RWPE2 (cell line): ENCODE measurements at places on chromosomes 13 and 19.

- no peak for DNase-seq
Observed at GRCh38 chr13:31200637-31200971, 829 bp downstream of the B3GLCT start.

DNA sequence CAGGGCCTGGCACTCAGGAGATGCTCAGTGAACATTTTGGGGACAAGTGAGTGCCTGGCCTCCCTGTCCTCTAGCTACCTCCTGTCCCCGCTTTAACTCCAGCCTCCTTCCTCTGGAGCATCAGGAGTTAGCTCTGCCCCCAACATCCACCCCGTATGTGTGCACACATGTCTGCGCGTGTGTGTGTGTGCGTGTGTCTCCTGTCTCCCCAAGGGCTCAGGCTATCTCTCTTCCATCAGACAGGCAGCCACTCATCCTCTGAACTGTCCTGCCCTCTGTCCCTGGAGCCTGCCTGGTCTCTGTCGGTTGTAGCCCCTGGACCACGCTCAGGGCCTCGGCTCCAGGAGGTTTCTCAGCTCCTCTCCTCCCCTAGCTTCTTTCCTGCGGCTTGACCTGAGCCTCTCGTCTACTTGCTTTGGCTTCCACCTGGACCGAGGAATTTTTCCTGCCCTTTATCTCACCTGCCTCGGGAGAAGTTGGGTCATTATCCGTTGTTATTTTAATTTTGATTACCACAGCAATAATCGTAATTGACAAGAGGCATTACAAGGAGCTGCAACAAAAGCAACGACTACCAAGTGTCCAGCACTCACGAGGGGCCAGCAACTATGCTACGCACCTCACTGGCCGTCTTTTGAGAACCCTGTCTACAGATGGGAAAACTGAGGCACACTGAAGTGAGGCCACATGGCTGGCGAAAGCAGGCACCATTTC lies 32.0 kb upstream of the ASF1B start:
- no peak for DNase-seq

DNA sequence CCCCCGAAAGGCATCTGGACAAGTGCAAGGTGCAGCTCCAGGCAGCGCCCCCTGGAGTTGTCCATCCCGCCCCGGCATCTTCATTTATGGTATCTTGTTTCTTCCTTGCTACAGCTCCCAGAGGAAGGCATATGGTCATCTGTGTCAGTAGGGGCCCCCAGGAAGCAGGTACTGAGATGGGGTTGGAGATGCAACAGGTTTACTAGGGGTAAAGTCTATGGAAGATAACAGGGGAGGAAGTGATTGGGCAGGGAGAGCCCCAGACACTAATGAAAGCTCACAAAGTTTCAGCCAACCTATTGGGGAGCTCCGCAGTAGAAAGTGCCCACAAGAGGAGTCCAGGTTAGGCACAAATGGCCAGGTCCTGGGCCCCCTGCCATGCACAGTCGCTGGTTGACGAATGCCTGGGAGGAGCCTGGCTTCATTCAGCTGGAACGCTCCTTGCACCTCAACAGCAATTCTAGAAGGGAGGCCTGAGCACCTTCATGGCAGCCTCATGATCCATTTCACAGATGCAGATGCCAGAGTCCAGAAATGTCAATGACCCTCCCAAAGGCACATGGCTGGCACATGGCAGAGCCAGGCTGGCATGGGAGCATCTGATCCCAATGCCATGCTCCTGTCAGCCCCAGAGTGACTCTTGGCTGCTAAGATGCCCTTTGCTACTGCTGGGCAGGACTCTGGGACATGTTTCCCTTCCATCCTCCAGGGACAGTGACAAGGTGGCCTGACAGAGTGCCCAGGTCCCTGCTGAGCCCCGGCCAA lies 23.8 kb upstream of the PEPD start:
- DNase-seq = no peak

GRCh38 chr19:50449236-50449899 lies 16.7 kb downstream of the MYBPC2 start:
- DNase-seq = no peak

GRCh38 chr13:27199696-27200095 lies 28.1 kb upstream of the USP12 start:
- no peak for DNase-seq

DNA sequence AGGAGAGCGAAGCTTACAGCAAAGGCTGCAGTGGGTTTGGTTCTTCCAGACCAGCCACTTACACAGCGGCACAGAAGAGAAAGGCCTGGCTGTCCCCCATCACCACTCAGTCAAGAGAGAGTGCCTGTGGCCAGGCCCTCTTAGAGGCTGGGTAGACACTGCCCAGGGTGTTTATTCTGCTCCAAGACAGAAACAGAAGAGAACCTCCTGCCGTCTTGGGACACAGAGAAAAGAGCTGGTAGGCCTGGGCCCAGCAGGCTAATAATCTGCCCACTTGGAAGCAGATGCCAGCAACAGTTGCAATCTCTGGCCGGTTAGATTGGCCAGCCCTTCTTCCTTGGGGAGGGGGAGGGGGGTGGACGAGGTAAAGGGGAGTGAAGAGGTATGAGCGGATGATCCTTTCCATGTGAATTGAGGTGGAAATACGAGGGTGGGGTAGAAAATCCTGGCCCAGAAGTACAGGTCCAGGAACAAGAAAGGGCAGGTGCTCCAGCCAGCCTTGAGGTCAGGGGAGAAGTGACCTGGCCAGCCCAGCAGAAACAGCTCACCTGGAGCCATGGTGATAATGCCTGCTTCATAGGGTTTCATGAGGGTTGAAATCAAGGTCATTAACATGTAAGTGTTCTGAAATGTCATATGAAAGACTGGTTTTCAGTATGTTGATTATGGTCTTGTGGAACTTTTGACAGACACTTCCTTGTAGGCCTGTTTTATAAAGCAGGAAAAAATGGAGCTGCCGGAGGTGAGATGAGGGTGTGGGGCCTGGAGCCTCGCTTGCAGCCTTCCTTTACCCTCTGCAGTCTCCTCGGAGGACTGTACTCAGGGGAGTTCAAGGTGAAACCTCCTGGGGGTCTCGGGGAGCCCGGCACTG lies 116.9 kb downstream of the SIPA1L3 start:
- DNase-seq = no peak

DNA sequence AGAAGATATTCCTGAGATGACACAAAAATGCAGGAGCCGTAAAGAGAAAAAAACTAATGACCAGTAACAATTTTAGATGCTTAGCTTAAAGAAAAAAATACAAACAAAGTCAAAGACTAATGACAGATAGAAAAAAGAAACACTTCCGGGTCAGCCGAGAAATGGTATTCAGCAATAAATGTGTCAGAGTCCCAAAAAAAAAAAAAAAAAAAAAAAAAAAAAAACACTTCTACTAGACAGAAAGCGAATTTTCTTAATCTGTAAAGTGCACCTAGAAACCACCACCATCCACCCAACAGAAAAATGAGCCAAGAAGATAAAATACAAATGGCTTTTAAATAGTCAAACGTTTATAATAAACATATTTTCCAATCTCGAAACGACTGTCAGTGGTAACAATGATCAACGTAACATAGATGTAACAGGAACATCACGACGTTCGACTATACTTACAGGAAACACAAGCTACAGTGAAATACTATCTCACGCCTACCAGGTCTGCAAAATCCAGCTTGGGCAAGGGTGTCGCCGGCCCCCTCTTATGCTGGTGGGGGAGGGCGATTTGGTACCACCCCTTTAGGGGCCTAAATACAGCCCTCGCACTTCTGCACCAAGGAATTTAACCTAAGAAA lies 10.6 kb downstream of the ABHD17A start:
- DNase-seq = no peak

- DNase-seq = no peak
Observed at GRCh38 chr13:72823081-72823480, 41.1 kb downstream of the PIBF1 start.

DNA sequence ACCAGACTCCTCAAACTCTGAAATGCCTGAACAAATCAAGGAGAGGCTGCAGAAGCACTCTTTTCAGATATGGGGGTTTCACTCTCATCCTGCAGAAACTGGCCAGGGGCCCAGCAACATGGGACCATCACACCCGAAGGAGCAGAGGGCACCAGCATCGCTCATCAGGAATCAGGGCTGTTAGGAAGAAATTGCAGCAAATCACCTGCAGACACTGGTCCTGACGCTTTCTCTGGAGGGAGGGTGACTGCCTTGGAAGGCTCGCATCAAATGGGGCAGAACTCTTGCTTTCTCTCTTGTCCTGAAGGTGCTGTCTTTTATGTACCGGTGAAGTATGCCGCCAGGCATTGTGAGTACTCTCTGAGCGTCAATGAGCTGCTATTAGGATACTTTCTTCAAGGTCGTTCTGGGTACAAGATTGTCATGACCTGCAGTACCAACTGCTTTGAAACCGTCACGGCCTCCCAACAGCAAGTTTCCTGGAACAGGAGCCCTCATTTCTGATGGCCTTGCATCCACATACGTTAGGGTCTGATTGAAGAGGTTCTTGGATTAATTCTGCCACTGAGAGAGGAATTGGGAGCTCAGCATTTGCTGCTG lies 155.7 kb upstream of the SOX1 start:
- DNase-seq = no peak

DNA sequence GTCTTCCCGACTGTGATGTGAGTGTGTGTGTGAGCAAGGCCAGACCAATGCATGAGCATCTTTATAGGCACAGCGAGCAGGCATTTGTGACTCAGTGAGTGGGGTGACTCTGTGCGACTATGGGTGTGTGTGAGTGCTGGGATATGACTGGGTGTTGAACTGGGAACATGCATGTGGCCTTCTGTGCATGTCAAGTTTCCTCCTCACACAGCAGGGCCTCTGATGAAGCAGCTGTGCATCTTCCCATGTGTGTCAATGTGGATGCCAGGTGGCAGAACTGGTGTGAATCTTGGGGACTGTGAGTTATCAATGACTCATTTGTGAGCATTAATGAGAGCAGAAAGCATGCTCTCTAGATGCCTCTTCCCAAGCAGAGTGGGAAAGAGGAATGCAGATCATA lies 12.1 kb upstream of the LGALS14 start:
- no peak for DNase-seq

DNA sequence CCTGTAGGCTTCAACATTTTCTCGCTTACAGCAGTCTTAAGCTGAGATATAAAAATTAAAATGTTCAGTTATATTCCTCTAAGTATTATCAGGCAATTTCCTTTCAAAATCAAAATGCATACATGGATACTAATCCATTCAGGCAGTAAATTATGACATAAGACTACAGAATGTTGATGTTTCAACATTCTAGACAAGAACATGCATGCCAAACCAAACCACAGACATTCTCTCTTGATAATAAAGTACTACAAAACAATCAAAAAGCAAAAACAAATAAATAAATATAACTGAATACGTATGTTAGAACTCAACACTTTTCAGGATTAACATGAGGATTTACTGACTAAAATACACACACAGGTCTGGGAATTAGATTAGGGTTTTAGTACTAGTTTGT lies 7.7 kb downstream of the DIS3 start:
- DNase-seq = no peak

GRCh38 chr13:22009500-22009899 lies 338.6 kb downstream of the FGF9 start:
- no peak for DNase-seq

GRCh38 chr13:51502153-51502651 lies 49.4 kb upstream of the INTS6 start:
- DNase-seq = no peak

DNA sequence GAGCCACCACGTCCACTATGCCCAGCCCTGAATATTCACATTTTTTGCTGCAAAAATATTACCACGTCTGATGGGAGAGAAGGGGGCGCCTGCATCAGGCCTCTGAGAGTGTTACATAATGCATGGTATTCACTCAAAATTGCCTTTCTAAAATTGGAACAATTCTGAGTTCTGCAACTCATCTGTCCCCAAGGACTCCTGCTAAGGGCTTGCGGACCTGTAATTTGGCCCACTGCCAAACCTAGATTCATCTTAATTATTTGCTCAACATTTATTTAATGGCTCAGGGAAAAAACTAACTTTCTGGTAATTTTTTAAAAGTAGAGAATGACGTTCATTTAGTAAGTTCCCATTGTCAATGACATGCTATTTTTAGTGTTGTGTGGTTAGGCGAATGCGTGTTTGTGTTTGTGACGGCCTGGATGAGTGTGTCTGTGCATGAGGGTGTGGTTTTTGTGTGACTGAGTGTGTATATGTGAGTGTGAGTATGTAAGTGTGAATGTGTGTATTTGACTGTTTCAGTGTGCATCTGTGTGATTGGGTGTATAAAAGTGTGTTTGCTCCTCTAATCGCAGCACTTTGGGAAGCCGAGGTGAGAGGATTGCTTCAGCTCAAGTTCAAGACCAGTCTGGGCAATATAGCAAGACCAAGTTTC lies 8.8 kb downstream of the INAFM1 start:
- no peak for DNase-seq

GRCh38 chr19:16442386-16443276 lies 29.1 kb downstream of the EPS15L1 start:
- DNase-seq = no peak

DNA sequence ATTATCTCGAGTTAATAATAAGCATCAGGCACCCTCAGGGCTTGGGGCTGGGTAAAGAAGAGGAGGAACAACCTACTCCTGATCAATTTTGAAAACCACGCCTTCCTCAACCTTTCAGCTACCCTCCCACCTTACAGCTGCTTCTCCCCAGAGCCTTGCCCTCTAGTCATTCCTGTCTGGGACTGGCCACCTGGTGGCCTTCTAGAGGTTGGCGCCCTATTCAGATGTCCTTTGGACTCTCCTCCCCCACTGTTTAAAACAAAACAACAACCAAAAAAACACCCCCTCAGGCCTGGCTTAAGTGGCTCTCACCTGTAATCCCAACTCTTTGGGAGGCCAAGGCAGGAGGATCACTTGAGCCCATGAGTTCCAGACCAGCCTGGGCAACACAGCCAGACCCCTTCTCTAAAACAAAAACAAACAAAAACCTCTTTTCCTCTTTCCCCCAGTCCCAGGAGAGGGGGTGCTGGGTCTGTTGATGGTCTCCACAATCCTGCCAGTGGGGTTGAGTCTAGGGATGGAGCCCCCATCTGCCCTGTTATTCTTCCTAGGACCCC lies 62.3 kb downstream of the CCDC70 start:
- no peak for DNase-seq

- no peak for DNase-seq
Observed at GRCh38 chr19:23817519-23817918, 58.8 kb upstream of the ZNF681 start.

DNA sequence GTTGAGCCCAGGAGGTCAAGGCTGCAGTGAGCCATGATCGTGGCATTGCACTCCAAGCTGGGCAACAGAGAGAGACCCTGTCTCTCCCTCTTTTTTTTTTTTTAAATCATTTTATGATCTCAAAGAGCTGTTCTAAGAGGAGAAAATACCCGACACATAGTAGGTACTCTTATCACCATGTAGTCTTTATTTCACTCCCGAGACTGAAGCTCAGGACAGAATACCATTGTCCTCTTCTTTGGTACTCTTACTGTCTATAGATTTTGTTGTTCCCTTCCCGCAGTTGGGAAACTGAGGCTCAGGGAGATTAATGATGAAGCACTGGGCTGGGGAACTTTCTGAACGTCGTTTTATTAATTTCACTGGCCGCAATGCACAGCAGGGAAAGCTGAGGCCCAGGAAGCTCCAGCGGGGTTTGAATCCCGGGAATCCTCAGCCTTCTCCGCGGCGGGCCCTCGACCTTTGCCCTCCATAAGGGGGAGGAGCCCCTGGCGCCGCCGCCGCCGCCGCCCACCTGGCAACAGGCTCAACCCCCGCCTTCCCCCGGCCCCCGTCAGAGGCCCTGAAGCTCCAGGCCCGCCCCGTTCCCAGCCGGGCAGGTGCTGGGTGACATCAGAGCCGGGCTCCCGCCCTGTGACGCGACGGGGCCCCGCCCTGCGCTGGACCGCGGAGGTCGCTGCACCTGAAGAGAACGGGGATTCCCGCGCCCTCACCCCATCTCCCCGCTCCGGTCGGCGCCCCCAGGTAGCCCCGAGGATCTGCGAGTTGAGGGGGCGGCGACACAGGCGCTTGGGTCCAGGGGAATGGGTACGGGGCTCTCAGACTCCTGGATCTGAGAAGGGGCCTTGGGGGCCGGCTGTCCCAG lies 1.6 kb downstream of the MYH14 start:
- DNase-seq = no peak
